ENCODE measurements at places on chromosomes 3 and 15.

DNA sequence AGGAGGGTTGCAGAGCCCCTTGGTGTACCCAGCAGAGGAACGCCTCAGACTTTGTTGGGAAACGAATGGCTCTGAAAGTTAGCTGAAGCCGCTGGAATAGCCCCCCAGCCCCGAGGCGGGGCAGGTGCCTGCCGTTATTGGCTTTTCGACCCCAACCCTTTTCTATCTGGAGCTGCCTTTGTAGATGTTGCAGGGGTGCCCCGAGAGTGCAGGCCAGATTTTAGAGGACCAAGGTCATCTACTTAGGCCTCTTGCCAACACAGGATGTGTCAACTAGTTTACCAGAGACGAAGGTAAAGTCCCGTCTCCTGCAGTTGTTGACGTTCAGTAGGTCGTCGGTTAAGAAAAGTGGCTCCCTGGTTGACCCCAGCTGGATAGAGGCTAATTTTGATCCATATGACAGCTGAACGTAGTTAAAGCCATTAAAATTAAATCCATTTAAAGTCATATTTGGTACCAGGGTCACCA lies 579 bp upstream of the UBE3A start:
- no peak for DNase-seq

GRCh38 chr3:170563712-170564423 lies 22.0 kb downstream of the SLC7A14 start:
- no peak for DNase-seq

DNA sequence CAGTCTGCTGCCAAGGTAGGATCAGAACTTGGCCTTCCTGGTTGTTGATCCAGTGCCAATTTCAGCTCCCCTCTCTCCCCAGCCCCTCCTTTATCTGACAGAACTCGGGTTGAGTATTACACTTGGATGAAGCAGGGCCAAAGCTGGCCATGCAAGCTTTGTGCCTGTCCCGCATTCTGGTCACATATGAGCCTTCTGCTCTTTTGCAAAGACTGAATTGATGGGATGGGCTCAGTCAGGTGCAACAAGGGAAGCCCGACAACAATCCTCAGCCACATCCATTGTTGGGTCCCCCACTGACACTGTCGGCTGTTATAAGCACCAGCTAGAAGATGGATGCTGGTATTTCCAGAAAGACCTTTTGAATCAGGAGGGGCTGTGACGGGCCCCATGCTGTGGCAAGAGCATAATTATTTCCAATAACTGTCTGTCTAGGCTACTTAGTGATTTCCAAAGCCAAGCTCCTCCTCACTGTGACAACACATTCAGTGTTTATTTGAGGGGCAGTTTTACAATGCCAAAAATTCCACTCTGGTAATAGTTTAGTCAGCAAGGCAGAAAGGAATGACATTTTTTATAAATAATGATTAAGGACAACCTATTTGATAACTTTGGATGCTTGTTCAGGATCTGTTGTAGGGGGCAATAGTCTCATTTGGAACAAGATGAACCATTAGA lies 146.8 kb upstream of the FRMD4B start:
- DNase-seq, result no peak

DNA sequence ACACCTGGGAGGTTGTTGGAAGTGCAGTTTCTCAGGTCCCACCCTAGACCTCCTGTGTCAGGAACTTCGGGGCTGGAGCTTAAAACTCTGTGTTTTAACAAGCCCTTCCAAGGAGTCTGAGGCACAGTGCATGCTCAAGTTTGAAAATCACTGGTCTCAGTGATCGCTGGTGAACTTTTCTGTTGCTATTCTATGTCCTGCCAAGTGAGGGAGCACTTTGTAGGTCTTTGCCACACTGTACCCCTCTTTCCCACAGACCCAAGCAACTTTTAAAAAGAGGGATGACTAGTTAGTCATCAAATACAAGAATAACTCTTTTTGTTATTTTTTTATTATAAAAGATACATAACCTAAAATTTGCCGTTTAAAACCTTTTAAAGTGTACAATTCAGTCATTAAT lies 133.7 kb downstream of the AGBL1 start:
- DNase-seq, result no peak

GRCh38 chr15:70180186-70180875 lies 82.6 kb upstream of the TLE3 start:
- DNase-seq, result no peak

GRCh38 chr15:40333922-40334492 lies 6.7 kb downstream of the CCDC9B start:
- no peak for DNase-seq

- no peak for DNase-seq
Observed at GRCh38 chr3:183208260-183208659, 44.8 kb upstream of the B3GNT5 start.

DNA sequence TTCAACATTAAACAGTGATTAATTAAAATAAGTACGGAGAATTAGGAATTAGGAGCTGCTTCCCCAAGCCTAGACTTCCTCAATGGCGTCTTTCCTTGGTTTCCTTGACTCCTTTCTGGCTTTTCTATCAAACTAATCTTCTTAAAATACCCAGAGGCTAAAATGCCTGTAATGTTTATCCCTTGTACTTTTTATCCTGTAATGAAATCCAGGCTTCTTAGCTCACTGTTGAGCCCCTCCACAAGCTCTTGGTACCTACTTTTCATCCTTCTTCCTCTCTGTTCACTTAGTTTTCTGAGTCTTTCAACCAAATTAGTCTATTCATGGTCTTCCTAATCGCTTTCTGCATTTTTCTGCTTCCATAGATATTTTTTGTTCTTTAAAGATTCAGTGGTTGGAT lies 6.9 kb upstream of the UBE2E1 start:
- DNase-seq, result no peak

DNA sequence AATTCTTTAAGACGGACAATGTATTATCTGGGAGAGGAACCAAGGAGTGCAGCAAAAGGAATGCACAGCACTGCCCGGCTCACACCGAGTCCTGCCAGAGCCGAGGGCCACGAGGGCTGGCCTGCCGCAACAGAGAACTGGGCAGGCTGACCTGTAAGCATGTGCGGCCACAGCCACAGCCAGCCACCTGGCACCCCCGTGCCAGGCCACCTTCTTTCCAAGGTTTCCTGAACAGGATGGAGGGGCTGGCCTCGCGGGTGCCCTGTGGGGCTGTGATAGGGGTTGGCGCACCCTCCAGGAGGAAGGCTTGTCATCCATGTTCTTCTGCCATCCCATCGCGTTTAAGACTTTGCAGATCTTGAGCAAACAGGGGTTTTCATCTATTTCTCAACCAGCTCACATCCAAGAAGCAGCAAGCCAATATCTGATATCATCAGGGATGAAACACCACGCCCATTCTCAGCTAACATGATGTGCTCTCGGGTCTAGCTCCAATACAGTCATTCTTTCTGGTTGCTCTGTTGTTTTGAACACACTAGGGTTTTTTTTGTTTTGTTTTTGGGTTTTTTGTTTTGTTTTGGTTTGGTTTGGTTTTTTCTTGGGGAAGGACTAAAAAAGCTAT lies 10.2 kb downstream of the CA12 start:
- no peak for DNase-seq

DNA sequence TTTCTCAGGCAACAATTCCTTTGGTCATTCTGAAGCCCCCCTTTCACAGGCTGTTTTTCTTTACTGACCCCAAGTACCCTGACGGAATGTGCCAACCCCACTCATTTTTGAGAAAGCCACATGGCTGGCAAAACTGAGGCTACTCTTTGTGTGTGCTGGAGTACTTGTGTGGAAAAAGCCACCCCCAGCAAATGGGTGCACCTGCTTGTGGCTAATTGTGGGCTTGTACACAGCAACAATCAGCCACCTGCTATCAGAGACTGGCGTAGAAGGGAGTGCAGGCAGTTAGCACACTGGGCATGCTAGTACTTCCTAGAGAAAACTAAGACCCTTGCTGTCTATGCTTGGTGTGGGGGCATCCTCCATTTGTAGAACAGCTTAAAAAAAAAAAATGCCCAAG lies 110.1 kb upstream of the LMOD3 start:
- DNase-seq, result no peak

GRCh38 chr3:140113996-140114788 lies 179.2 kb downstream of the CLSTN2 start:
- DNase-seq, result no peak

GRCh38 chr3:108099244-108099643 lies 8.4 kb upstream of the CD47 start:
- DNase-seq, result no peak

- DNase-seq, result no peak
Observed at GRCh38 chr3:53485675-53486403, 8.6 kb upstream of the CACNA1D start.

DNA sequence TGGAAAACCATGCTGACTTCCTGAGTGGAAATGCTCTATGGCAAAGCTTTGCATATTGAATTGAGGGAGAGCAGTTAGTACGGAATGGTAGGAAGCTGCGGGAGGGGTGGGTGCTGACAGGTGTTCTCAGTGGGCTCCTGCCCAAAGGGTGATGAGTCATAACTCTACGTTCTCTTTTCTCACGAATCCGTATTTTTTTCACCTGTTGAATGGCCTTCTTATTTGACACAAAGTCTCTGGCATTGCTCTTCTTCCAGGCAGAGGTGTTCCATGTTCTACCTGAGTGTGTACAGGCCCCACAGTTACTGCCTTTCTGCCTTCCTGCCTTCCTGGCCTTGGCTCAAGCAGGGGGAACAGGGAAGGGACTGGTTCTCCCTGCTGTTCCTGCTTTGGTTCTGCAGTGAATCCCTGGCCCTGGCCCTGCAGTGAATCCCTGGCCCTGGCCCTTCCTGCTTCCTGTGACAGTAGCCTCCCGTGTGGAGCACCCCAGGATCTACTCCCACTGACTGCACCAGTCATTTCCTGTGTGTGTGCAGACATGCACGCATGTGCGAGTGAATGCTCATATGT lies 31.9 kb downstream of the TRAK1 start:
- no peak for DNase-seq

DNA sequence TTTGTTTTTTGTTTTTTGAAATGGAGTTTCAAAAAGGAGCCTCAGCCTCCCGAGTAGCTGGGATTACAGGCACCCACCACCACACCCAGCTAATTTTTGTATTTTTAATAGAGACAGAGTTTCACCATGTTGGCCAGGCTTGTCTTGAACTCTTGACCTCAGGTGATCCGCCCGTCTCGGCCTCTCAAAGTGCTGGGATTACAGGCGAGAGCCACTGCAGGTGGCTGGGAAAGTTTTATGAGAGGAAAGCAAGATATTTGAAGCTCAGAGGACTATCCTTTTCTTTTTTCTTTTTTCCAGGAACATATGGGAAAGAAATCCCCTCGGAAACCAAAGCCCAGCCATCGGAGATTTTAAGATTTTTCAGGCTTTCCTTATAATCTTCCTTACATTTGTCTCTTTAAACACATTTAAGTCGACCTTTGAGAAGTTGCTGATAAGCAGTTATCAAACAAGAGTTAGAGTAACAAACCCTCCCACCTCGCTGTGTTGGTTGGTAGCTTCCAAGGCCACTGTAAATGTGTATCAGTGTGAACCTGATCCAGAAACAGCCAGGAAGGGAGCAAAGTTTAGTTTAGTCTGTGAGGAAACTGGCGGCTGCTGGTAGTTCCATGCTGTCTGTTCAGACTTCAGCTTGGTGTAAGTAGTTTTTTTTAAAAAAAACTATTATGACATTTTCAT lies 34.5 kb upstream of the MAP3K13 start:
- DNase-seq, result no peak

GRCh38 chr3:182382112-182382857 lies 411.0 kb upstream of the ATP11B start:
- DNase-seq, result no peak

GRCh38 chr15:74829486-74829885 lies 3.1 kb downstream of the CPLX3 start:
- no peak for DNase-seq

DNA sequence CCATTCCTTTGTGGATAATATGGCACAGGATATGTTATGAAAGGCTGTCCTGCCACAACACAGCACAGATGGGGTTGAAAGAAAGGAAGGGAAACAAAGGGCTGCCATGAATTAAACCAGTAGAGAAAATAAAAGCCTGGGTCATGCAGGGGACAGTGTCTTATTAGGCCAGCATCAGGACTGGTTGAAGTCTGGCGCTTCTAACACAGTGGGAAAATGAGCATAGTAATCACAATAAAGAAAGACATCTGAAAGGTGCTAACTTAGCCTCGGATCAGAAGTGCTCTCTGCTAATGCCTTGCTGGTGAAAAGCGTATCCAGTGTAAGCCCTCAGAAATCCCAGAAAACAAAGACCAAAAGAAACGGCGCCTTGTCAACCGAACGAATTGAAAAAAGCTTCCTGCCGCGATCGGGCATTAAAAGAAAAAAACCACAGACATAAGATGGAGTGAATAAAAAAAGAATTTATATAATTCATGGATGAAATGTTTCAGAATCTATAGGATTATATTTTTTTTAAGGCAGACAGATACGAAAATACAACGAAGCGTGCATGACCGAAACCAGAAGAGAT lies 566 bp upstream of the MKRN3 start:
- DNase-seq, result no peak

DNA sequence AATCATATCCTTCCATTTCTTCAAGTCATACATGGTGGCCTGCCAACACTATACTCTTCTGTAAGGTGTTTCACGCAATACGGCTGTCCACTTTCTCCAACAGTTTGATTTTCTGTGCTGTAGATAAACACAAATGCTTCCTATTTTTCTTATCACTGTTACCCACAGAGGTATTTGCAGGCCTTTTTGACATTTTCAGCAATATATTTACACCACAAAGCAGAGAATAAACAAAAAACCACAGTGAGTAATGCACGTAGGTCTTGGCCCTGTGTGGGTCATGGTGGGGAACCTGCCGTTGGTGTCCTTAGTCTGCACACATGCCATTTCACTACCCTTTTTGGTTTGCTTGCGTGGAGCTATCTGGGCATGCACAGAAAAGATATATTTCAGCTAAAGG lies 59.5 kb downstream of the LRRC28 start:
- no peak for DNase-seq

- DNase-seq, result no peak
Observed at GRCh38 chr15:63765338-63765737, 68.4 kb downstream of the HERC1 start.

GRCh38 chr3:74642876-74643275 lies 28.4 kb upstream of the CNTN3 start:
- no peak for DNase-seq

- DNase-seq, result no peak
Observed at GRCh38 chr3:78647726-78648125, 1120.1 kb downstream of the ROBO1 start.

GRCh38 chr3:170634663-170635384 lies 48.9 kb upstream of the SLC7A14 start:
- no peak for DNase-seq

- DNase-seq, result no peak
Observed at GRCh38 chr3:25472731-25473130, 44.7 kb downstream of the RARB start.

DNA sequence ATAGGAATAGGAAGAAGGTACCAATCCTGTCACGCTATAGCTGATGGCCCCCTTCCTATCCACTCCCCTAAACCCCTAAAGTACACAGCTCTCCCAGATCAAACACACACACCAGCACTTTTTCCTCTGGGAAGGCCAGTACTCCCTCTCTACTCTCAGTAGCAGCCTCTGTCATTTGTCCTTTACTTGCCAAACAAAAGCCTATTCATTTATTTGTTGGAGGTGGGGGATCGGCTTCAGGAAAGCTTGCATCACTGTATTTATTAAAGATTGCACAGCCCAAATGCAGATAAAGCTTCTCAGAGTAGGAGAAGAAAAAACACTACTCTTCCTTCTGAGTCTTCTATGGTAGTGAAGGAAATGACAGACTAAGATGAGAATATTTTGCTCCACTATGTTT lies 429.7 kb upstream of the RASGRP1 start:
- DNase-seq, result no peak
